ENCODE measurements at places on chromosomes 2 and 18. TPM values are rescaled to one million over a fixed set of nuclear protein-coding genes. Genes with fewer than 3 reads are reported as not detected.

Gene FASTKD1
- total RNA-seq = 32.9 TPM

Gene SNX17
- 109 TPM for total RNA-seq

Gene FBXO48
- total RNA-seq = 1.6 TPM

Gene ST8SIA5
- total RNA-seq = 0.79 TPM

Gene SGO2
- 33.5 TPM for total RNA-seq

Measured in neural crest cell (in vitro differentiated cells).